ENCODE measurements at places on chromosomes 5 and 9.

- DNase-seq, result no peak
These were observed 20.6 kb downstream of the SPTLC1 start for GRCh38 chr9:92094655-92095054.

GRCh38 chr5:53418826-53419658 lies 61.4 kb upstream of the FST start:
- no peak for DNase-seq

GRCh38 chr5:5178136-5178535 lies 38.0 kb downstream of the ADAMTS16 start:
- no peak for DNase-seq

GRCh38 chr5:1265026-1265425 lies 29.8 kb downstream of the TERT start:
- no peak for DNase-seq

DNA sequence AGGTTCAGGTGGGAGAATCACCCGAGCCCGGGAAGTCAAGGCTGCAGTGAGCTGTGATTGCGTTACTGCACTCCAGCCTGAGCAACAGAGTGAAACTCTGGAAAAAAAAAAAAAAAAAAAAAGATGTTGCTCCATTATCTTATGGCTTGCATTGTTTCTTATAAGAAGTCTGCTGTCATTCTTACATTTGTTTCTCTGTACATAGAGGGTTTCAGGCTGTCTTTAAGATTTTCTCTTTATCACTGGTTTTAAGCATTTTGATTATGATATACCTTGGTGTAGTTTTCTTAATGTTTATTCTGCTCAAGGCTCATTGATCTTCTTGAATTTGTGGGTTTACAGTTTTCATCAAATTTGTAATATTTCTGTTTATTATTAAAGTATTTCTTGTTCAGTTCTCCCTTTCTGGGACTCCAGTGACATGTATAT lies 35.2 kb downstream of the MVB12B start:
- no peak for DNase-seq

GRCh38 chr5:122126756-122127321 lies 2.5 kb upstream of the ZNF474 start:
- no peak for DNase-seq

DNA sequence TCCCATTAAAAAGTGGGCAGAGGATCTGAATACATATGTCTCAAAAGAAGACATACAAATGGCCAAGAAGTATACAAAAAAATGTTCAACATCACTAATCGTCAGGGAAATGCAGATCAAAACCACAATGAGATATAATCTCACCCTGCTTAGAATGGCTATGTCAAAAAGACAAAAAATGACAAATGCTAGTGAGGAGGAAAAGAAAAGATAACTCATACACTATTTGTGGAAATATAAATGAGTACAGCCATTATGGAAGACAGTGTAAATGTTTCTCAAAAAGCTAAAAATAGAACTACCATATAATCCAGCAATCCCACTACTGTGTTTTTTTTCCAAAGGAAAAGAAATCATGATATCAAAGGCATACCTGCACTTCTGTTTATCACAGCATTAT lies 450.7 kb downstream of the EFNA5 start:
- no peak for DNase-seq

DNA sequence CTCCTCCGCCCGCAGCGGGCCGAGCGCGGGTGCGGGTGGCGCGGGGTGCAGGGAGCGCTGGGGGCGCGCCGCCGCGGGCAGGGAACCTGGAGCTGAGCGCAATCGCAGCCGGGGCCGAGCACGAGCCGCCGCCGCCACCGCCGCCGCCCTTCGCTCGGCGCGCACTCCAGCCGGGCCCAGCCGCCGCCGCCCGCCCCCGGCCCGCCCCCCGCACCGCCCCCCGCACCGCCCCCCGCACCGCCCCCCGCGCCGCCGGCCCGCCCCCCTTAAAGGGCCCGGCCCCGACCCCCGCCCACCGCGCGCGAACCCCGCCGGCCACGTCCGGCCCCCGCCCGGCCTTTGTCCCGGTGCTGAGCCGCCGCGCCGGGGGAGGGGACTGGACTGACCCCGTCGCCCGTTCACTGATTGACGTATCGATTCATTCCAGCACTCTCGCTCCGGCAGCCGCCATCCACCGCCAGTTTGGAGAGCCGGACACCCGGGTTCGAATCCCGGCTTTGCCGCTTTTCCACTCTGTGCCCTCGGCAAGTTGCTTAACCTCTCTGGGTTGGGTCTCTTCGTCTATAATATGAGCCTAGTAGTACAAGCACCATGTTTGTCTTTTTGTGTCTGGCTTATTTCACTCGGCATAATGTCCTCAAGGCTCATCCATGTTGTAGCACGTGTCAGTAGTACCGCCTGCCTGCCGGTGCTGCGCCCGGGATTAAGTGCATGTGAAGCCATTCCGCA lies at the start of gene SH3PXD2B:
Gene SH3PXD2B, minus strand, starts transcription at position 168 of the 729 bp plus-strand sequence. CDS start 173 bp downstream, outside the sequence.
- DNase-seq, result no peak
